T-helper 1 cell (primary cell): ENCODE measurements at places on chromosomes 1 and 21.

DNA sequence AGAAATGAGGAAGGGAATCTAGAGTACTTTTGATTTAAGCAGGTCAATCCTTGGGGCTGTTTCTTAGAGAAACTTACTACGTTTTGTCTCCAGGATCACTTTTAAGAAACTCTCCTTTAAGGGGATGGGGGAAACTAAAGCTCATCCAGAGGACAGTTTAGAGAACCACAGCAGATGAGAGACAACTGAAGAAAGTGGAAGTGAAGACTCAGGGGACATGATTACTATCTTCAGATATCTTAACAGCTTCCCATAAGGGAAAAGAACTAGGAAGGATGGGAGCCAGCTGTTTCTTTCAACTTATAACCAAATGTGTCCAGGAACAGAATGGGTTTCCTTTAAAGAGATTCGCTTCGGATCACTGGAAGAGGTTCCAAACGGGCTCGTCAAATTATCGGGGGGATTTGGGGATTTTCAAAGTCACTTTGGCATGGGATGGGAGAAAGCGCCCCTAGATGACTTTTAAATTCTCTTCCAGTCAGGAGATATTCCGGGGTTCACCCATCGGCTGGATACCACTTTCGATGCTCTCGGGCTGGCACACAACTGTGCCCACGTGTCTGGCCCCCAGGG lies 1.2 kb downstream of the SCMH1 start:
- no peak for DNase-seq

GRCh38 chr1:116122955-116123757 lies 12.0 kb downstream of the MAB21L3 start:
- no peak for DNase-seq

DNA sequence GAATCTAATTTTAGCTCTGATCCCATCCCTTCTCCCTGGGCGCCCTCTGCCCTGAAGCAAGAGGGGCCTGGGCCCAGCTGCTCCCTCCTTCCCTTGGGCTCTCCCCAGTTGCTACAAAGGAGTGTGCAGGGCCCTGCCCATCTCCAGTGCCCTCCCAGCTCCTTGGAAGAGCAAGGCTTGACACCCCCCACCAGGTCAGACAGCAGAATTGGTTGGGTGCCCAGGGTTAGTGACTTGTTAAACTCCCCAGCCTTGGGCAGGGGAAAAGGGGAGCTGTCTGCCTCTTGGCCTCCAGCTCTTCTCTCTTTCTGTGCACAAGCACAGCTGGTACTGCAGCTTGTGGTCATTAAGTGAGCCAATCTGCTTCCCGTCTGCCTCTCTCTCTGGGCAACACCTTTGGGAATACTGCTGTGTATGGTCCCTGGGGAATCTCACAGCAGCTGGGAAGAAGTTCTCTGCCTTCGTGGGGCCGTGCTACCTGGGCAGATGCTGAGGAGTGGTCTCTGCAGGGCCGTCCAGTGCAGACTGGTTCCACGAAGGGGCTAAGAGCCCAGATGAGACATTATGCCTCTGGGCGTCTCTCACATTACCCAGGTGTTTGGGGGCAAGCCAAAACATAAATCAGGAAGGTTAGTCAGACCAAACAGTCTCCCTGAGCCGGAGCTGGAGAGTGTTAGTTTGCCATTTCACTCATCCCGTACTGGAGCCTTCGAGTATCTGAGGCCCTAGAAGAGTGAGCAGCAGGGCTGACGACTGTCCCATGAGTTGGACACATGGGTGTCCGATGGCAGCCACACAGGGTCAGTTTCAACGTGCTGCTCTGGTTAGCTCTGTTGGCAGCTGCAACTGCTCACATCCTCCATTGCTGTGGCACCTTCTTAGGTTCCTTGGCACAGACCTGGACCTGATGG lies 37.3 kb downstream of the TMEM53 start:
- no peak for DNase-seq

DNA sequence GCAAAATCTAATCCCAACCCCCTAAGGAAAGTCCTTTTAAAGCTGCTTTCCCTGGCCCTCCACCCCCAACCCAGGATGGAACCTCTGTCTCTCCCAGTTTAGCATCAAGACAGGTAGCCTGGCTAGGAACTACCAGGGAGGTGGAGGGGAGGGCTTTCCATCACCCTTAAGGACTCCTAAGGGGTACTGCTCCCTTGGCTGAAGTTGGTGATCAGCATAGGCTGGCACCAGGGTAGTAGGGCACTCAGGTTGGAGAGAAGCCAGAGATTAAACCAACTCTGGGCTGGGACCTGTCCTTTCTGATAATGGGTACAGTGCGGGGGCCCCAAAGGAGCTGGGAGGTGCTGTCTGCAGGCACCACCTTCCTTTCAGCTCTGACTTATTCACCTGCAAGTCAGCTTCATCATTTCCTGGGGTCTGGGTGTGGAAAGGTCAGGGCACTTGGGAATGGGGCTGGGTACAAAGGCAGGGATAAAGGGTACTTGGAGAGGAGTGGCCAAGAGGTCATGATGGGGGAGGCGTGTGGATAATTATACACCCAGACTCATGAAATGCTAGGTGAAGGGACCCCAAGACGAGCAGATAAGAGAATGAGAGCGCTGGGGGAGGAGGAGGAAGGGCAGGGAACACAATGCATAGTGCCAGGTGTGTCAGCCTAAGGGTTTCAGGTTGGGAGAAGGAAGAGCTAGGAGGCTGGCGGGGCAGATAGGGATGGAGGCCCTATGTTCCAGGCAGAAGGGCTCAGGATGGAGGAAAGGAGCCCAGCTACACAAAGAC lies 1.2 kb downstream of the ARHGEF2 start:
- DNase-seq = no peak

GRCh38 chr1:32498751-32499150 lies 33.9 kb downstream of the ZBTB8B start:
- DNase-seq = no peak

DNA sequence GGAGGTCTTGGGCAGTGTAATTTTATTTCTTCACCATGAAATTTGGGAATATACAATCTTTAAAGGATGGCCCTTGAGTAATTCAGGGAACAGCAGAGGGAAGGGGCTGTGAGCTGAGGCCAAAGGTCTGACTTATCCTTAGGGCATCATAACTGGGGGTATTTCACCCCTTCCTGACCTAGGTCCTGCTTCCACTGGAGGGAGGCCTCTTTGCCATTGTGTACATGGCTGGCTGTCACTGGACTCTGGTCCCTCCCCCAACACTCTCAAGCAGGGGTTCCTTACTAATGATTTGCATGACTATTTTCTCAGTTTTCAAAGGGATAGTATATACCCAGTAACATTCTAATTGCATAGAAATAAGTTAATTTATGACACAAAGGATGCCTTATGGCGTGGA lies 7.2 kb upstream of the PSRC1 start:
- DNase-seq = no peak

- DNase-seq = no peak
Observed at GRCh38 chr1:147611586-147611985, 58.7 kb downstream of the ACP6 start.

- peak; percentile 23 for DNase-seq
Observed at GRCh38 chr1:150613061-150613920, 16.1 kb downstream of the ENSA start.

DNA sequence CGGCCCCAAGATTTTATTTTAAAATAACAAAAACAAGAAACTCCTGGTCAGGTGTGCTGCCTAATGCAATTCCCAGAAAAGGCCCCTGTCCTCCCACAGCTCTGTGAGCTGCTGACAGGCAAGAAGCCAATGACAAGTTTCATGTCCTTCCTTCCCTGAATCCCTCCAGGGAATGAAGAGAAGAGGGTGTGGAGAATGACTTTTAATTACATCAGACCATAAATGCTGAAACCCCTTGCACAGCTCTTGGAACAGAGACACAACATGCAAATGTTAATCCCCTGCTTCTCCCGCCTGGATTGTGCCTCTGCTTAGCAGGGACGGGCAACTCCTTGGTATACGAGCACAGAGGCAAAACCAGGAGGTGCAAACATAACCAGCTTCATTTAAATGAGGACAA lies 228.1 kb upstream of the CAMK1G start:
- no peak for DNase-seq

GRCh38 chr1:115620950-115621349 lies 20.8 kb upstream of the VANGL1 start:
- no peak for DNase-seq

GRCh38 chr1:81208441-81208840 lies 592.3 kb upstream of the ADGRL2 start:
- no peak for DNase-seq

DNA sequence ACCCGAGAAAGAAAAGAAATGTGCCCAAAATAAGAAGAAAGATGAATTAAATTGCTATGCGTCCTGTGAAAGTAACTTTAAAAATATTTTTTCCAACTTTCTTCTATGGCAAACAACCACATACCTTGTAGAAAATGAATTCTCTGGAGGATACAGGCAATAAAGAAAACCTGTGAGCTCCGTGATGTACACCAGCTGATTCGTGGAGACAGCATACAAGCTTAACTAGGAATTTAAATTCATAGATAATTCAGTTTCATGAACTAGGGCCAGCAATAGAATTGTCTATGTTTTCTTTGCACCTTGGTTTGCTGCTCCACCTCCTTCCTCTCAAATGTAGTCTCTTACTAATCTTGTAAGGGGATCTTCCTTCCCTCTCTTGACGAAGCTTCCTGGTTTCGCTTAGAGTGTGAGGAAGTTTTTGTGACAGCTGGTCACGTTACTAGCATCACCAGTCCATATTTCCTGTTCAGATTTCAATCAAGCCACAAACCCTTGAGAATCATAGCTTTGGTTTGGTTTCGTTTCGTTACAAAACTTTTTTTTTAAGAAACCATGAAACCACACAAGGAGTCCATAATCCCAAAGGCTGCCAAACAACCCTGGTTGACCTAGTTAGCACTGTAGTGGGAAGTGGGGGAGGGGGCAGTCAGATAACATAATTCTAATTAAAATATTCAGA lies 35.8 kb downstream of the GREM2 start:
- DNase-seq = peak; percentile 29

- no peak for DNase-seq
Observed at GRCh38 chr1:232413674-232414073, 216.3 kb downstream of the SIPA1L2 start.

DNA sequence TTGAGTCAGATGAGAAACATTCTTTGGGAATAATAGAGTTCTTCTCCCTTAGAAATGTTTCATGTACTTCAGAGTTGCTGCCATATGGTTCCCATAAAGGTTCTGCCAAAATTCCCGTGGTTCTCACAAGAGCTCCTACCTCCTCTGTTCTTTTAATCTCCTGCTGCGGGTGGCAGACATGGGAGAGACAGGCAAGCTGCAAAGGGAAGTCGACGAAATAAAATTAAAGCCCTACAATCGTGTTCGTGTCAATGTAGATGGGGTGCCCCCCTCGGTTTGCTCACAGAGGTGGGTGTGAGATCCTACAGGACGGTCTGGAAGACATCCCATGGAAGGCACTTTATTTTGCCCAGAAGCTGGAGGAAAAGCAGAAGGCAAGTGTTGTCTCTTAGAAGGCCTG lies 276.0 kb downstream of the RWDD3 start:
- no peak for DNase-seq

DNA sequence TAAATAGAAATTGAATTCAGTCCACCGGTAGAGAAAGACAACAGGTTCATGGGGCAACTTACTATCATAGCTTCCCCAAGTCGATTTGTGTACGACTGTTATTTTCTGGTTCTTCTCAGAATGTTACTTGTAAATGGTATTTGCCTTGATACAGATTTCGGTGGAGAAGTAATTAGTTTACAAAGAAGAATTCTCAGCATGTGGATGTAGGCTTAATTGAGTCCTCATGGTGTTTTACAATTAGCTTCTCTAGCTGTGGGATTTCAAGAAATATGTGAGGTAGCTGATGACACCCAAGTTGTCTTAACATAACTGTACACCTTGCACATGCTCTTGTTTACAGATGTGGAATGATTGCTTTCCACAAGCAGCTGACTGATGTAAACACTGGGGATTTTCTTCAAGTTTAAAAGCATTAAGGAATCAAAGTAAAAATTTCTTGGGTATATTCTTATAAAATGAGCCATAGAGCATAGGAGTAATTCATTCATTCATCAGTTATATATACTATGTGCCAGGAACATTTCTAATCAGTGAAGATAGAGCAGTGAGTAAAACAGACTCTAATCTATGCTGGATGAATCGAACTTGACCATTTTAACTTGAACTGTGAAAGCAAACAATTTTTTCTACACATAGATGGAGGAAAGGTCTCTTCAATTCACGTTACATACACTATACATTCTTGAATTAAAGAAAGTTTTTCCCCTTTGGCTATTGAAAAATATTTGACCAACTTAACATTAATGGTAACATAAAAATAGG lies 1.4 kb downstream of the MACO1 start:
- DNase-seq = no peak

DNA sequence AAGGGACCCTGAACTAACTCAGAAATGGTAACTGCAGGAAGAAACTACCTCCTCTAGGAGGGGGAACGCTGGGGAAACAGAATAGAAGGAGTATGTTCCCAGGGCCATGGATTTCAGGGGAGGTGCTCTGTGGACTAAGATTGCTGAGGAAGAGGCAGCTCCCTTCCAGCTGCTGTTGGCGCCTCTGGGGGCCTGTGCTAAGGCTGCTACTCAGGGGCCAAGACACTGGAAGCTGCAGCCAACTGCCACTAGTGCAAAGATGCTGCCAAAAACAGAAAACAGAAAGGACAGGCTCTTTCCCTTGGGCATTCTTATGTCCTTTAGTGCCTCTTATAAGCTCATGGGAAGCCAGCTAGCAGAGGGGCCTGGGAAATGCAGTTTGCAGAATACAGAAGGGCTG lies 58.0 kb upstream of the SGIP1 start:
- no peak for DNase-seq

- DNase-seq = no peak
Observed at GRCh38 chr1:199808110-199808870, 219.2 kb upstream of the NR5A2 start.

DNA sequence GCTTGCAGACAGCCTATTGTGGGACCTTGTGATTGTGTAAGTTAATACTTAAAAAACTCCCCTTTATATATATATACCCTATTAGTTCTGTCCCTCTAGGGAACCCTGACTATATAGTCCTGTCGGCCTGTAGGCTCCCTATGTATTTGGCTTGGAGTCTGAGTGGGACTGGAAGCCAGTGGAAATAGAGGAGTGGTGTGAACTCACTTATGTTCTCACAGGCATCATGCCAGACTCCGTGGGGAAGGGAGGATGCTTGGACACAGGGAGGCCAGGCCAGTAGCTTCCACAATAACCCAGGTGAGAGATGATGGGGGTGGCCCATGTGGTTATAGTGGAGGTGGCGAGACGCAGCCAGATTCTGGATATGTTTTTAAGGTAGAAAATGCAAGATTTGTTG lies 136.7 kb upstream of the SYT6 start:
- DNase-seq = no peak

GRCh38 chr1:206878456-206878855 lies 13.0 kb downstream of the IL20 start:
- no peak for DNase-seq
